ENCODE measurements at places on chromosomes 5 and 9.

- no peak for DNase-seq
These were observed 131.0 kb upstream of the SPRY4 start for GRCh38 chr5:142455856-142456255.

- no peak for DNase-seq
These were observed 681 bp downstream of the FNIP1 start for GRCh38 chr5:131795879-131796792.

GRCh38 chr9:26043431-26043830, 365.2 kb upstream of the TUSC1 start:
- DNase-seq, result no peak

GRCh38 chr9:38355517-38356120, 36.9 kb upstream of the ALDH1B1 start:
- no peak for DNase-seq

DNA sequence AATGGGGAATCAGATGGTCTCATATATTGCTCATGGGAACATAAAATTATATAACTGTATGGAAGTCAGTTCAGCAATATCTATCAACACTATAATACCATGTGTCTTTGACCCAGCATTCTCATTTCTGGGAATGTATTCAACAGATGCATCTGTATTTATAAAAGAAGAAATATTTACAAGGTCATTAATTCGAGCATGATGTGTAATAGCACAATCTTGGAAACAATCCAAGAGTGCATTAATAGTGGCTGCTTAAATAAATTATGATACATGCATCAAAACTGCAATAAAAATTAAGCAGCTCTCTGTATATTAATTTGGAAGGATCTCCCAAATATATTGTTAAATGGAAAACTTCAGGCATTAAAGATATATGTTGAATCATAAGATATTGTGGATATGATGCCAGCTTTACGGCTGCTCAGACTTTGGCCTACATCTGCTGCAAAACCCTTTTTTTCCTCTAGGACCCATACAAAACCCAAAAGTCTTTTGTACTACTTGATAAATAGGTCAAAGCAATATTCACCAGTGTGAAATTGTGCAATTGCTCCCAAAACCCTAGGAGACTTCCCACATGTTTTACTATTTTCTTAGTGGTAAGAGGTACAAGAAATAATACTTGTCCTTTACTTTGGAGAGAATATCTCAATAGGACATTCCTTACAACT, 45.3 kb upstream of the ISOC1 start:
- no peak for DNase-seq

DNA sequence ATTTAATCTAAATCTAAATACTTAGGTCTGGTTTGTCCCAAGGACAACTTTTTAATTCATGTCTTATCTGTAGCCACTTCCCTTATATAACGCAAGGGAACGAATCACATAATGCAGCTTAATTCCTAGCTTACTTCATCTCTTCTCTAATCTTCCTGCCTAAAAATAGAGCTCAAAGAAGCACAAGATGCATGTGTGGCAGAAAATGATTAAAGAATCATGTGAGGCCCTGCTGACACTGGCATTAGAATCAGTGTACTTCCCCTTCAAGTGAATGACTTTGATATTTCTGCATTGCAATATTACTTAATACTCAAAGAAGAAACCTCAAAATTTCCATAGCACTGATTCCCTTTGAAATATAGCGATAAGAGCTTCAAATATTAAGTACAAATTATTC, 317.9 kb upstream of the FTMT start:
- no peak for DNase-seq

GRCh38 chr5:149801307-149801990, 71.3 kb downstream of the PPARGC1B start:
- no peak for DNase-seq

DNA sequence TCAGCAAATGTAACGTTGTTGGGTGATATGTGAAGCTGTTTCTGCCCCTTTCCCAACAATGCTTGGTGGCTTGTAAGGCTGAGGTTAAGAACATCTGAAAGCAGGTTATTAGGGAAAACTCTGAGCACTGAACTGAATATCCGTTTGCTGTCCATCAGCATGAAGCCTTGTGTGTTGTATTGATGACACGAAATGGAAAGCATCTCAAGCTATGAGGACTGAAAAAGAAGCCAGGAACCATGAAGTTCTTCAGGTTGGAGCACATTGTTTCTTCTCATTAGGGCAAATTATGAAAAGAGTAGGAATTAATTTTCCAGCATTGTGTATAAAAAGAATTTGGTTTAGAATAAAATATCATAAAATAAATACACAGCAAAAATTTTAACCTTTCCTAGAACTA, 106.8 kb downstream of the IZUMO3 start:
- no peak for DNase-seq

- DNase-seq, result no peak
These were observed 73.1 kb downstream of the TMEM232 start for GRCh38 chr5:110653231-110653970.

- no peak for DNase-seq
These were observed 77.7 kb downstream of the ZNF354C start for GRCh38 chr5:179137643-179138567.

DNA sequence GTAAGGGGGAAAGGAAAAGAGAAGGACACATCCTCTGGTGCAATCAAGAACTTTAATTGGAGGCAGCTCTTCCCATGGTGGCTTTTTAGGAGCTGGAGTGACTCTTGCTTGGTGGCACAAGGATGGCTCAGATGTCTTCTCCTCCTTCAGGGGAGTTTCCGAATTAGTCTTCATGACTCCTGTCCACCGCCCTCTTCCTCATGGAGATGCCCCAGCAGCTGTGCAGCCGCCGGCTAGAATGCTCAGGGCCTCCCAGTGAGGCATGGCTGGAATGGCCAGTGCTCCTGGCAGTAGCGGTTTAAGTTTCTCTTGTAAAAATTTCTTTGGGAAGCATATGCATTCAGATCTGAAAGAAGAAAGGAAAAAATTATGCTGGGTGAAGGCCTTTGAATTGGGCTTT, 8.8 kb upstream of the TEX53 start:
- DNase-seq, result no peak

- DNase-seq, result no peak
These were observed 263.4 kb downstream of the SEC61B start for GRCh38 chr9:99485459-99485858.

- DNase-seq, result no peak
These were observed 865.0 kb downstream of the NR2F1-AS1 start for GRCh38 chr5:92715946-92716520.

GRCh38 chr5:147830035-147830434, 1.4 kb downstream of the SPINK1 start:
- DNase-seq, result no peak

- no peak for DNase-seq
These were observed 13.2 kb downstream of the ATOX1 start for GRCh38 chr5:151745071-151745705.

- DNase-seq, result no peak
These were observed 60.5 kb upstream of the C9orf72 start for GRCh38 chr9:27633764-27634163.

DNA sequence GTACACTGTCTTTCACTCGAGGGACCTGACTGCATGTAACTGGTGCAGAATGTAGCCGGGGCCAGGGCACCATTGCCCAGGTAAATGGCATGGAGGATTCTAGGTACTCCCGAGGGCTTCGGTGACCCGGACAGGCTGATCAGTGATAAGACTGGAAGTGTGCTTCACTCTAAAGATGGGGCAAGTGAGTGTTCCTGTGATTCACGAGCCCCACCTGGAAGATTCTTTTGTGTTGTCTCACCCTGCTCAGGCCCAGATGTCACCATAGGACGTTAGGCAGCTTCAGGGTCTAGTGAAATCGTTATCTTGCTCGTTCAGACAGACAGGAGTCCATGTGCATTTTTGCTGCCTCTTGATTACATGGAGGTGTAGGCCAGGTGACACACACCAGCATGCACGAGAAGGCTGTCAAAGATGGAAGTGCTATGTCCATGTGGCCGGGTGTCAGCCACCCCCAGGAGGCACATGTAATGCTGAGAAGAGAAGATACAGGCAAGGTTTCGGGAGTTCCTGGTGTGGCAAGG, 73.9 kb downstream of the WNK2 start:
- DNase-seq, result no peak

DNA sequence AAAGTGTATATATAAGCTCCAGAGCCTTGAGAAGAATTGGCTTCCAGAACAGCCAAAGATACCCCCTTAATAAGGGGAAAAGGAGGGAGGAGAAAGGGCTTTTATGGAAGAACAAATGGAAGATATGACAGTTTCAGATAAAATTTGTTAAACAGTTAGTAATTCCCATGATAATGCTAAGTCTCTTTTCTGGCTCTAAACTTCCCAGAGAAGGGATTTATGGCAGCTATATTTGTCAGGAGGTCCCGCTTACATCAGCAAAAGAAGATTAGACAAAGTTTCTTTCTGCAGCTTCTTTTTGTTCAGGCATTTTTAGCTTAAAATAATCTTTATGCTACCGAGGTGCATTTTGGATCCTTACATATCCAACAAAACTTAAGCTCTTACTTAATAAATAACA, 14.3 kb upstream of the SLC36A3 start:
- no peak for DNase-seq

DNA sequence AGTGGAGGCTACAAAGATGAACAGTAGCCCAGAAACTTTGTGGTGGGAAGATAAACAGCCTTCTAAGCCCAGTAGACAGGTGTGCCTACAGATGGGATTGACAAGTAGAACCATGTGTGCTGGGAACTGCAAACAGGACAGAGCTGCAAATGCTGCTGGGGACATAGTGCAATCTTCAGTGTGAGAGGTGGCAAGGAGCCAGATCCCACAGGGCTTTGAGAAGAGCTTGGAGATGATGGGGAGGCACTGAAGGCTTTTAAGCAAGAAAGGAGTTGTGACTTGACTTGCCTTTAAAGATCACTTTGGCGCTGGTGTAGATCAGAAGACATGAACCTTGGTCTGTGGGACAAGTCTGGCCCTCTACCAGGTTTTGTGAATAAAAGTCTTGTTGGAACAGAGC, 675.2 kb downstream of the ACTL7B start:
- no peak for DNase-seq
